ENCODE measurements at places on chromosomes 3 and 15.

DNA sequence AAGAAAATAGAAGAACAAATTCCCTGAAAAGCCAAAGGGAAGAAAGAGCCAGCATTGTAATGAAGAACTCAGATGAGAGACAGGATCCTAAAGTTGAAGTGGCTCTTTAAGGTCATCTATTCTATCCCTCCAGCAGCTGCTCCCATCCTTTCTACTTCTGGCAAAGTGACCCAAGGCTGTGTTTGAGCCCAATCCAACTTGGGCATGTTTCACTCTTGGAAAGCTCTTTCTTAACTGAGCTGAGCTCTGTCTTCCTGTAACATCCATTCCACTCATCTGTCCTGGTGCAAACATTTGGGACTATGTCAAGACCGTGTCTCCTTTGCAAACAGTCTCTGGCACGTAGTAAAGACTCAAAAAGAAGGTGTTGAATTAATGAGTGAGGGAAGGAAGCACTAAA lies 298.1 kb upstream of the IGF1R start:
- DNase-seq: no peak

DNA sequence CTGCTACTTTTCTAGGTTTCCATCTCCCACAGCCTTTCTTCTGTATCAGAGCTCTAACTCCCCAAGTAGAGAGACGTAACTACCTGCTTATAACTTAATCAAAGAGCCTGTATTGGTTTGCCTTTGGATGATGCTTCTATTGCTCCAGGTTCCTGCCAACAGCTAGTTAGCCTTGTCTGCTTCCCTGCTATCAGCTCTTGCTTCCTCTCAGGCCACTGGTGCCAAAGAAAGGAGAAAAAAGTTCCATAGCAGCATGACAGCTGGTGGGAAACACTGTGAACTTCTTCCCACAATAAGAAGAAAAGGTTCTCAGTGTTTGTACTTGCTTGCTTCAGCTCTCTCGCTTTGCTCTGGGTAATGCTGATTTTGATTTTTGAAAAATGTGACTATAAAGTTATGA lies 206.6 kb downstream of the GBE1 start:
- no peak for DNase-seq

- DNase-seq: no peak
Observed at GRCh38 chr3:73326396-73326795, 264.9 kb downstream of the EBLN2 start.

DNA sequence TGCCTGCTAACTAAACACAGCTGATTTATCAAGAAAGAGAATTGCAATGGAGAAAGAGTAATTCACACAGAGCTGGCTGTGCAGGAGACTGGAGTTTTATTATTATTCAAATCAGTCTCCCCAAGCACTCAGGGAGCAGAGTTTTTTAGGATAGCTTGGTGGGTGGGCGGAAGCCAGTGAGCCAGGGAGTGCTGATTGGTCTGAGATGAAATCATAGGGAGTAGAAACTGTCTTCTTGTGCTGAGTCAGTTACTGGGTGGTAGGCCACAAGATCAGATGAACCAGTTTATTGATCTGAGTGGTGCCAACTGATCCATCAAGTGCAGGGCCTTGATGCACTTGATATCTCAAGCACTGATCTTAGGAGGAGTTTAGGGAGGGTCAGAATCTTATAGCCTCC lies 891.9 kb upstream of the CADM2 start:
- no peak for DNase-seq

GRCh38 chr3:169145540-169146178 lies 517.9 kb downstream of the MECOM start:
- no peak for DNase-seq

DNA sequence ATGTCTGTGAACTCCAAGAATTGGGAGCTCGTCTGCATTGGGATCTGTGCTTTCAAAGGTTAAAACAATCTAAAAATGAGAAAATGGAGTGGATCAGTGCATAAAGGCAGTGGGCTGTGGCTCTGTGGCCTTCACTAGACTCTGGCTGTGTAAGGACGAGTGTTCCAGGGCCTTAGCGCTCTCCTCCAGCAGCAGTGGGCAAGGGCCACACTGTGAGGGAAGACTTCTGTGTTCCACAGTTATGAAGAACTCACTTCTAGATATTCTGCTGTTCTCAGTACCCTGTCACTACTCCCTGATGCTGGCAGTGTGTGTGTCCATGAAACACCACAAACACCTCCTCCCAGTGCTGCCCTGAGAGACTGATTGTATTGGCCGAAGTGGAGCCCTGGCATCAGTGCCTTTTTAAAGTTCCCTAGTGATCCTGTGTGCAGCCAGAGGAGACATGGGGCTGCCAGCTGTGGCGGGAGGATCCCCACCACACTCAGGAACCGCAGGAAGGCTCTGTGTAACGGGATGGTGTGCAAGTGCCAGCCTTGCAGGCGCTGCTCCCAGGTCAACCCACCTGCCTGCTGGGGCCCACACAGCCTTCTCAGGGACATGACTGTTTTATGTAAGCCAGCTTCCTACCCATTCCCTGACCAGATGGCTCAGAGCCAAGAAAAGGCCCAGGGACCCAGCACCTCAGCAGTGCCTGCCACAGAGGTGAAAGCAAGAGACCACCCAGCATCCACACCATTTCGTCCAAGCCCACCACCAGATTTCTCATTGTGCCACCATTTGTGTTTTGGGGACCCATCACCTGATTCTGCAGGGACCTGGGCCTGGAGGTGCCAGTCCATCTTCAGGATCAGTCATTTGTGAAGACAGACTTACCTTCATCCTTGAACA lies 40.4 kb downstream of the ABTB1 start:
- no peak for DNase-seq

DNA sequence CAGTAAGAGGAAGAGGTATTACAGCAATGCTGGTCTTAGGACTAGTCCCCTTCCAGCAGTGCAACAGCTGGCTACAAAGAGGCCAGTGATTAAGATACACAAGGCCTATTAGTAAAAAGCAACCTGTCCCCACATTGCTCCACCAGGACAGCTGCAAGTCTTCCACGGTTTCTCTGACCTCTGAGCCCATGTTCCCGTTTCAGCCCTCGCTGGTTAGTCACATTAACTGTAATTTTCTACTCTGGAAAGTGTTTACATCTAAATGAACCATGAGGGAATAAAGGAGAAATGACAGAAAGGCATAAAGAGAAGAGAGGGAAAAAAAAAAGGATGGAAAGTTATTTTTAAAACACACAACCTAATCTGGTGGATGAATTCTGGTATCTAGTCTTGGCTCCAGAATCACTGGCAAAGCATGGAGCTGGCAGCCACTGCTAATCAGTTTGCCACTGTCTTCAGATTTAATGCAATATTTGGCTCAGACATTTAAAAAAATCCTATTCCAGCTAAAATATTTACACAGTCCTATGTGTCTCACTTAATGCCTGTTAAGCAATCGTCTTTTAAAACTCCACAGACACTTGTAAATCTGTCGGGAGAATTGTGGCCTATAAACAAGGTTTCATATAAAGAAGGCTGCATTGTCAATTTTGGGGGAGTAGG lies 154.9 kb downstream of the GREM1 start:
- DNase-seq: peak; percentile 80

- DNase-seq: peak; percentile 50
Observed at GRCh38 chr15:44101286-44101685, 93.8 kb downstream of the FRMD5 start.

- no peak for DNase-seq
Observed at GRCh38 chr15:101549647-101550046, 60.1 kb upstream of the PCSK6 start.

GRCh38 chr3:182412066-182412465 lies 381.2 kb upstream of the ATP11B start:
- no peak for DNase-seq
